ENCODE measurements at places on chromosomes 1 and 21.
A peak's percentile ranks its signal among the peaks of the same experiment; 100 is the strongest.

GRCh38 chr21:45618287-45618686, 25.2 kb upstream of the PCBP3 start:
- no peak for DNase-seq

GRCh38 chr1:223188618-223189356, 45.7 kb upstream of the TLR5 start:
- no peak for DNase-seq

DNA sequence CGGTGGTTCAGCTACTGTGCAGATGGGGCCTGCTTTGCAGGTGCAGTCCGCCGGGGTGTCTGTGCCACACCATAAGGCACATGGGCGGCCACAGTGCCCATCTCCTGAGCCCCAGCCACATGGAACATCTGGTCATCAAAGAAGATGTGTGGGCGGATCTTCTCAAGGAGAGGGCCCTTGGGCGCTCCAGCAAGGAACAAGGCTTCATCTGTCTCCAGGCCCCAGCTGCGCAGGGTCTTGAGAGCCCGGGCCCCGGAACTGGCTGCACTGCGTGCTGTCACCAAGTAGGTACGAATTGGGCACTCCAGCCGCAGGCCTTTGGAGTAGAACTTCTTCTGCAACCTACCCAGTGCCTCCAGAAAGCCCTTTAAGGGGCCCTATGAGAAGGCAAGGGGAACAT, 12.8 kb downstream of the NT5C1A start:
- DNase-seq: no peak

GRCh38 chr1:185453496-185454192, 136.6 kb upstream of the IVNS1ABP start:
- no peak for DNase-seq

DNA sequence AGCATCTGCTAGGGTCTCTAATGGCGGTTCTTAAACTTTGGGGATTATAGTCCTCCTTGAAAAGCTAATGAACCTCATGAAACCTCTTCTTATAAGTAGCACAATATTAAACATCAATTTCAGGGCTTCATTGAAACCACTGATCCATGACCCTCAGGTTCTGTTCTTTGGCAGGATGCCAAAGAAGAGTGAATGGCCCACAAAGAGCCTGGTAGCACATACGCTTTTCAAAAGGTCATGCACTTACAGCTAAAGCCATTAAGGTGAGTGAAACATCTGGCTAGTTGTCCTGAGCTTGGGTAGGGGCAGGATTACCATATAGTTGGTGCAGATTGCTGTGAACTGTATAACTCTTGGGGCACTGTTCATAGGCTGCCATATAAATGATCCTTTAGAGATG, 42.3 kb downstream of the MDM4 start:
- DNase-seq: no peak

GRCh38 chr1:147878022-147878421, 24.6 kb upstream of the GJA8 start:
- no peak for DNase-seq

GRCh38 chr1:44828003-44828651, 14.9 kb downstream of the PTCH2 start:
- no peak for DNase-seq

DNA sequence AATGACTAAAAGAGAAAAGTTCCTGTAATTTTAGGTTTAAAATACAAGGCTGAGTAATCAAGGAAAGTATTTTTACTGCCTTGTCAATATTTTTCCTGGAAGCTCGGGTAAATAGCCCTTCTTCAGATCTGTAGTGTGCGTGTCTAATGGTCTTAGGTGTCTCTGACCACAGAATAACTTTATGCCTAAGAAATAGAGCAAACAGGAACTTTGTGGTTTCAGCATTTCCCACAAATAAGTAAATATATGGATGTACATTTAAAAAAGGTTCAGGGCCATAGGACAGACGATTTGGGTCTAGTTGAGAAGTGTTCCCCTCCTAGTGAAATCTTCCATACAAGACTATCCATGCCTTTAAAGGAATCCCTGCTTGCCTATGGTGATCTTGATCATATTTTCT, 107.0 kb downstream of the ZC3H11B start:
- DNase-seq: no peak

GRCh38 chr1:53328009-53328461, at the start of gene LRP8:
TSS of gene LRP8 (minus strand) at chr1:53328070. CDS start at chr1:53327912, 158 bp downstream.
- peak; percentile 80 for DNase-seq

DNA sequence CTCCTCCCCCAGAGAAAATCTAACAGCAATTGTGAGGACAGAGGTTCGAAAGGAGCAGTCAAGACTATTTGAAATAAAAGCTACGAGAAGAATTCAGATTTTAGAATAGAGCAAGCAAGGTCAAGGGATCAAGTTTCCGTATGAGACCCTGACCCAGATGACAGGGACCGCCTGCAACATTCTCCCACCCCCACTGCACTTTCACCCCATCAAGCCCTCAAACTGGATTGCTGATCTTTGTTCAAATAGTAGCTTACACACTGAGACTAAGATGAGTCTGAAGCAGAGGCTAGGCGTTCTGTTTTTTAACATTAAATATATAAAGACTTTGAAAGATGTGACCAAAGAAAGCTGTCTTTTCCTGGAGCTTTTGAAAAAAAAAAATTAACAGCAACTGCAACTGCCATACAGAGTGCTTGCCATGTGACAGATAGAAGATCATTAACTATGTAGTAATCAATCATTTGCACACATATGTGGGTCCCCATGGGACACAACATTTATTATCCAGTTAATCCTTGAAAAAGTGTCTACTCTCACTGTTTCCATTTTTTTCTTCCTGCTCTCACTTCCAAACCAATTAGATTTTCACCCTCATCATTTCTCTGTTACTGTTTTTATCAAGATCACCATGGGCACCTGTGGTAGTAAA, 120.0 kb downstream of the GRIK1 start:
- DNase-seq: no peak

GRCh38 chr1:6126521-6127067, 53.5 kb downstream of the CHD5 start:
- DNase-seq: peak; percentile 35
